Stimulated activated CD8-positive, alpha-beta memory T cell treated with anti-CD3 and anti-CD28 coated beads, Interleukin-4, amount 100 ng/mL, for 4 hours (primary cell): ENCODE measurements at places on chromosomes 7 and 10.

GRCh38 chr10:54530299-54530698, 270.7 kb downstream of the PCDH15 start:
- DNase-seq, result no peak

- DNase-seq, result no peak
These were observed 309.1 kb downstream of the MDFIC start for GRCh38 chr7:115230882-115231571.

DNA sequence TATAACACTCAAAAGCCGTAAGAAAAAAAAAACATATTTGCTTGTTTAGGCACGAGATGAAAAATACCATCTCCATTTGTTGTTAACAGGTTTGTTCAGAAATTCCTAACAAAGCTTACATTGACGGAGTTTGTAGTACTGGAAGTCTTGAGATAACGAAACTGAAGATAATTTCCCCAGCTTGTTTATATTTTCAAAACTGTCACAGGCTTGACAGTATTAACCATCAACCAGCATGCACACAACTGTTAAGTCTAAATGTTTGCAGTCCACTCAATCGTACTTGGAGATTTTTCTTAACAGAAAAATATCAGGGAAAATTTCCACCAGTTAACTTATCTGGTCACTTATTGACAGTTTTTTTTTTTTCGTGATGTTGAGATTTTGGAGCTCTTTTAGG, 68.5 kb downstream of the ITGA8 start:
- DNase-seq, result no peak

GRCh38 chr10:17836942-17837341, 27.8 kb downstream of the MRC1 start:
- DNase-seq, result no peak

GRCh38 chr7:2757904-2758672, 70.1 kb downstream of the AMZ1 start:
- DNase-seq, result peak; percentile 39

DNA sequence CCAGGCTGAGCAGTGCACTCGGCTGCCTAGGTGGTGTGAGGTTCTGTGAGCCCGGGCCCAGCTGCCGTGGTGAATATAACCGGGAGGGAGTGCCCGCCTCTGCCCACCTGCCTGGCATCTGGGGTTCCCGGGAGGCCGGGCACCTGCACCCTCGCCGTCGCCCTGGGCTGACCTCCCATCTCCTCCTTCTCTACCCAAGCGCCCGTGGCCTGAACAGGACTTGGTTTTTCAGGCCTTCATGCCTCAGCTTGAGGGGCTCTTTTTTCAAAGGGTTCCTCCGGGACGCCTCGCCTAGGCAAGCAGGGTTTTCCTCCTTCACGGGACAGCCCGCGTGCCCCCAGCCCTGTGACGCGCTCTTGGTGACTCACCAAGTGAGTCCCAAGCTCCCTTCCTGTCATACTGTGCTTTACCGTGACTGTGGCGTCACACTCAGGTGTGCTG, 9.9 kb downstream of the INPP5A start:
- no peak for DNase-seq

GRCh38 chr7:94848531-94848930, 58.9 kb upstream of the PPP1R9A start:
- DNase-seq, result no peak

- no peak for DNase-seq
These were observed 515 bp downstream of the TBX20 start for GRCh38 chr7:35253460-35253709.

- no peak for DNase-seq
These were observed 14.0 kb downstream of the PDIA4 start for GRCh38 chr7:149014309-149014708.

DNA sequence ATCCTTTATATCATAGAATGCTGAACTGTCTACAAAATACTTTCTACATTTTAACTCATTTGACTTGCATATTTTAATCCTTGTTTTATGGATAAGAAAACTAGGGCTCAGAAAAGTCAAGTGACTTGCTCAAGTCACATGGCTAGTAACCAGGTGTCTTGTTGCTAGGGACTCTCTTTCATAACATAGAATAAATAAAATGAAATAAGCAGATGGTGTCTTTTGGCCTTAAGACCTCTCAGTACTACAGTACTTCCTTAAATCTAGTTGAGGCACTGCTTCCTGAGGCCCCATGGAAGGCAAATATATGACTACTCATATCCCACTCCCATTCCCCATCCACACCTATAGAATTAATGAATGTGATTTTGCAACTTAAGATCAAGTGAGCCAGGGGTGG, 87.9 kb downstream of the CDK6 start:
- no peak for DNase-seq

DNA sequence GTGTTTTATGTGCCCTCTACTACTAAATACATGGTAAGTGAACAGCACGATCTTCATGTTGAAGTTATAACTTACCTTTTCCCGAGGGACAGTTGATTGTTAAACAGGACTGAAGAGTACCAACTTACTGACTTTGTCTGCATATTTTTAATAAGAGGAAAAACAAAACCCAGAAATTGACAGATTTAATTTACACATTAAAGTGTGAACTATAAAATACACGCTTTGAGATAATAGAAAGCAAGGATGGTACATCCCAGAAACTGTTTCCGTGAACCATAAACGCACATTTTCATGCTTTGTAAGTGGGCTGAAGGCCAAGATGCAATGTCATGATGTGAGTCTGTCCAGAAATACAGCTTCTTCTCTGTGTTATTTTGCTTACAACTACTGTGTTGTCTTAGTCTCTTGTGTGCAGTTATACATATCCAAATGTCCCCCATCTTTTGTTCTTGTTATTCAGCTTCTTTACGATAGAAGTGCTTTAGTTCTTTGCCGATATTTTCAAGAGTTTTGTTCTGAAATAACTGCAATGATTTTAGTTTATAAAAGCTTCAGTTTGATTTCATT, 190.1 kb downstream of the MLLT10 start:
- no peak for DNase-seq

DNA sequence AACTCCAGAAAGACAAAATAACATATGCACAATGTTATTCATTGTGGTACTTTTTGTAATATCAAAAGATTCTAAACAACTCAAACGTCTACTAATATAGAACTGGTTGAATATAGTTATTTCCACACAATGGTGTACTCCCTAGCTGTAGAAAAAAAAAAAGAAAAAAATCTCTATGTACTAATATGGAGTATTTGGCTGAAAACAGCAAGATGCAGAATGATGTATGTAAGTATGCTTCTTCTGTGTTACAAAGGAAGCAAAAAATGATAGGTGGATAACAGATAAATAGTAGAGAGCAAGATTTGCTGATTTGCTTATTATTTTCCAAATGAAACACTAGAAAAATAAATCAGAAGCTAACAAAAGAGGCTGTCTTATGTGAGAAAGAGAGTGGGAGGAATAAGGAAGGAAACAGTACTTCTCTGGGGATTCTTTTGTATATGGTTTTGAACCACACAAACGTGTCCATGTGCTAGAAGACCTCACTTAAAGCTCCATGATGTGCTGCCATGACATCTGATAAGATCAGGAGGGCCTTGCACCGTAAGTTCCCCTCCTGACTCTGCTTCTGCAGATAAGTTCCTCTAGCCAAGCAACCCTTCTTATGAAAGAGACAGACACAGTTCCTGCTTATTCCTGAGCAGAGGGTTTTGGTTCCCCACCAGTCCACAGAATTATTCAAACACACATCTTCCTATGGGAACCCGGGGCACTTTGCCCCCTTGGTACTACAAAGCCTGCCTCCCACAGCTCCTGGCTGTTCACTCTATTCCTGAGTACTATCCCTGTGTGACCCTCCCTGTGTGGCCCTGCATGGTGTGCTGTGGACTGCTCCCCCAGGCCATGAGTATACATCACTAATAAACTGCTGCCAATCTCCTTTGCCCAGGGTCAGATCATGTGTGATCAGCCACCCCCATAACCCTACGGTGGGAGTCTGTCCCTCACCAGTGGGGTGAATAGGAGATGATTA, 159.1 kb downstream of the CCDC71L start:
- DNase-seq, result no peak

DNA sequence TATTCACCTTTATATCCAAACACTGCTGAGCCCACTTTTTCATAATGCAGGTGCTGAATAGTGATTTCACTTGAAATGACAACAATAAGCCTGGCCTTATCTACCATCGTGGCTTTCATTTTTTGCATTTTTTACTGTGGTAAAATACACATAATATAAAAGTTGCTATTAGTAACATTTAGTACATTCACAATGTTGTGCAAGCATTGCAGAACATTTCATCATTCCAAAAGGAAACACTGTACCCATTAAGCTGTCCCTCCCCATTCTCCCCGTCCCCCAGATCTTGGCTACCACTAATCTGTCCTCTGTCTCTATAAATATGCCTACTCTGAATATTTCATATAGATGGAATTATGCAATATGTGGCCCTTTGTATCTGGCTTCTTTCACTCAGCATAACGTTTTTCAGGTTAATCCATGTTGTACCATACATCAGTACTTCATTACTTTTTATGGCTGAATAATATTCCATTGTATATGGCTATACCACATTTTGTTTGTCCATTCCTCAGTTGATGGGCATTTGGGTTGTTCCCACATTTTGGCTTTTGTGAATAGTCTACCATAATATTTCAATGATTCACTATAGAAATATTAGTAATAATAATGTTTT, 68.5 kb upstream of the ARID5B start:
- no peak for DNase-seq

DNA sequence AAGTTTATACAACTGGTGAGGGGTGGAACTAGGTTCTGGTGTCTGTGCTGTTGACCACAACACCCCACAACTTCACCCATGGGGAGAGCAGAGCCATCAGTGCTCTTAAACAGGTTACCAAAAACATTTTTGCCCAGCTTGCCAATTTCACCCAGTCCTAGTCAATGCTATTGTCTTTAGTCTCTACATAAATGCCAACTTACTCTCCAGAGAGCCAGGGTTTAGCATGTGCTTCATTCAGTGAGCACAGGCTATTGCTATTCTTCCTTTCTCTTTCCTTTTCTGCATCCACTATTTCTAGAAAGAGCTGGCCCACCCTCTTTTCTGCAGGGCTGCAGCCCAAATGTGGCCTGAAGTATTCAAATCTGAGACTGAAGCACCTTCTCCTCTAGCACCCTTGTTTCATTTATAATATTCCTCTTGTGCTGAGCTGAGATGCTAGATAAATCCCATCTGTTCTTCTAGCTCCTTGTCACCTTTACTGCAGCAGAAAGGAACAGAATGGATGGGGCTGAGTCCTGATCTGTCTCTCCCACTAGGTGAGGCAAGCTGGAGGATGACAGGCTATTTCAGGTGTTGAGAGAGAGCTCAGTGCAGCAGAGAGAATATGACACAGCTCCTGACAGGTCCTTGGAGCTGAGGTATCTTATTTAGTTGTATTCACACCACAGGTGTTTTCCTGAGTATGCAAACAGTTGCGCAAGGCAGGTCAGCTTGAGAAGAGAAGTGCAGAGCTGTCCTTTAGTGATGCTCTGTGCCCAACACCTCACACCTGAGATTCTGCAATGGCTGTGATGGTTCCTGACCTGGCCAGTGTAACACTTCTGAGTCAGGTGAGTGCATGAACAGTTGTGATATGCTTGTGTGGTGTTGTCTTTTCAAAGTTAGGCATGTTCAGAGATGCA, 819.2 kb downstream of the CCSER2 start:
- no peak for DNase-seq

GRCh38 chr10:18136073-18136791, 4.0 kb upstream of the CACNB2 start:
- DNase-seq, result no peak

- no peak for DNase-seq
These were observed 194.4 kb downstream of the NSUN6 start for GRCh38 chr10:18456984-18457383.

DNA sequence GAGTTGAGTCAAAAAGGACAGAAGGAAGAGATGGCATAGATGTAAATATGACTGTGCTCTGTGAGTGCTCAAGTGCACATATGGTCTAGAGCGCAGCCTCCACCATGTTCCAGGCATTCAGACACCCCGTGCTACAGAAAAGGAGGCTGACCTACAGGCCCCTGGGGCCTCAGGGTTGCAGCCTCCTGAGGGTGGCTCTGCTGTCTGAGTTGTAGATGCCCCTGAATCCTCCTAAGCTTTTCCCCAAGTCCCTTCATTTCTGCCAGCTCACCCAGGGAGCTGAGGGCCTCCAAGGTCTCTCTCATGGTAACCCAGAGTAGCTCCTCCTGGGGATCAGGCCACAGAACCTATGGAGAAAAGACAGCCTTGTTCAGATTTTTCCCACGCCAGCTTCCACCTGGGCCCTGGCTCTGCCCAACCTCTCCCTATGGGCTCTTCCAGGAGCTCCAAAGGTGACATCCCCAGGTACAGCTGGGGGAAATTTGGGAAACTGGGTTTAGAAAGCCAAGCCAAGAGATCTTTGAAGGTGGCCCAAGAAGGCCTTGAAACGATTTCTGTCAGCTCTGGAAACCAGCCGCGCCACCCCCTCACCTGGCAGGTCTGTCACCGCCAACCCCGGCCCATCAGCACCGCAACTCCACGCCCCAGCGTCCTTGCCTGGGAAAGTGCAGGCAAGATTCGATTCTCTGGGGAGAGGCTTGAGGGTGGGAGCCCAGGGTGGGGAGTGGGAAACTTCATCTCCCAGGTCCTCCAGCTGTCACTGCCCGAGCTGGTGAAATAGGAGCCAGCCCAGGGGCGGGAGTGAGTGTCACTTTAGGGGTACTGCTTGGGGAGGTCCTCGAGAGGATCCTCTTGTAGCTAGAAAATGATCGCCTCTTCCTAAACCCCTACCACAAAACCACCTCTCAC, 2.4 kb downstream of the ZNF467 start:
- DNase-seq, result no peak

DNA sequence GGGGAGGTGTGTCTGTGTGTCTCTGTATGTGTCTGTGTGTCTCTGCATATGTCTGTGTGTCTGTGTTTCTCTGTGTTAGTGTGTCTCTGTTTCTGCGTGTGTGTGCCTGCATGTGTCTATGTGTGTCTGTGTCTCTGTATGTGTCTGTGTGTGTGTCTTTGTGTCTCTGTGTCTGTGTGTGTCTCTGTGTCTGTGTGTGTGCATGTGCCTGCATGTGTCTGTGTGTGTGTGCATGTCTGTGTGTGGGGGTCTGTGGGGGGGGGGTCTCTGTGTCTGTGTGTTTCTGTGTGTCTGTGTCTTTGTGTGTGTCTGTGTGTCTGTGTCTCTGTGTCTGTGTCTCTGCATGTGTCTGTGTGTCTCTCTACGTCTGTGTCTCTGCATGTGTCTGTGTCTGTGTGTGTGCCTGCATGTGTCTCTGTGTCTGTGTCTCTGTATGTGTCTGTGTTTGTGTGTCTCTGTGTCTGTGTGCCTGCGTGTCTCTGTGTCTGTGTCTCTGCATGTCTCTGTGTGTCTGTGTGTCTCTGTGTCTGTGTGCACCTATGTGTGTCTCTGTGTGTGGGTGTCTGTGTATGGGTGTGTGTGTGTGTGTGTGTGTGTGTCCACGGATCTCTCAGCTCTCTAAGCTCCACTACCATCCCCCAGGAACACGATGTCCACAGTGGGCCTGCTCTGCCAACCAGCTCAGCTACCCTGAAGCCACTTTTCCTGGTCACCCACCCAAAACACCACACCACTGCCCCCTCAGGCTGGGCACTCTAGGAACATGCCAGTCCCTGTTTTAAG, 41.7 kb downstream of the RASGEF1A start:
- no peak for DNase-seq

DNA sequence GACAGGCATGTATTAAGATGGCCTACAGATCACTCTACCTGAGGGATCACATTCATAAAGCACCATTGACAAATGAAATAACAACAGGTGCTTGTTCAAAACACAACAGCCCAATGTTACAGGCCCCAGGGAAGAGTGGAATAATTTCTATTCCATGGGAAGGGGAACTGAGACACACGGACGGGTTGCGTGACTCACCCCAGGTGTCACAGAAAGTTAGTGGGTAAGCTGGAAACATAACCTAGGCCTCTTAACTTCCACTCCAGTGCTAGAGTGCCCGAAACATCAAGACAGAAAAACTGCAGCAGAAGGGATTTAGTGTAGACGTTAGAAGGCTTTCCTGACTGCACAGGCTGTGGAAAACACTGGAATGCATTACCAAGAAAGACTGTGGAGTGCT, 48.3 kb downstream of the SLC37A3 start:
- DNase-seq, result no peak
